Kidney epithelial cell (primary cell): ENCODE measurements at places on chromosomes 2 and 18.

- DNase-seq: no peak
Measured at GRCh38 chr2:205022841-205023240, 477.6 kb downstream of the PARD3B start.

- no peak for DNase-seq
Measured at GRCh38 chr18:53387581-53387980, 836.9 kb downstream of the MBD2 start.

DNA sequence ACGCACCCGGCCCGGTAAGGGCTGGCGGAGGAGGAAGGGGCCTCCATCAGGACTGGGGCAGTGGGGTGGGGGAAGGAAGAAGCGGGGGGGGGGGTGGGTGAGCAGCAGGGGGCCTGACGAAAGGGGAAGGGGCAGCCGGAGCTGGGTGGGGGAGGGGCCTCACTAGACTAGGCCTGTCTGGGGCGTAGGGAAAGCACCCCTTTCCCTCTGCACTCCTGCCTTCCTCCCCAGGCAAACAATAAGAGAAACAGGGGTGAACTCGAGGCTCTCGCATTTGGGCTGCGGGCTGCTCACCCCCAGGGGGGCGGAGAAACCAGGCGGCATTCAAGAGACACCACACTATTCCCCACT, 82.7 kb upstream of the POMC start:
- DNase-seq: no peak

- no peak for DNase-seq
Measured at GRCh38 chr18:75070235-75070624, 138.7 kb downstream of the PTGR3 start.

GRCh38 chr2:12669036-12669435, 47.7 kb upstream of the TRIB2 start:
- DNase-seq: no peak

DNA sequence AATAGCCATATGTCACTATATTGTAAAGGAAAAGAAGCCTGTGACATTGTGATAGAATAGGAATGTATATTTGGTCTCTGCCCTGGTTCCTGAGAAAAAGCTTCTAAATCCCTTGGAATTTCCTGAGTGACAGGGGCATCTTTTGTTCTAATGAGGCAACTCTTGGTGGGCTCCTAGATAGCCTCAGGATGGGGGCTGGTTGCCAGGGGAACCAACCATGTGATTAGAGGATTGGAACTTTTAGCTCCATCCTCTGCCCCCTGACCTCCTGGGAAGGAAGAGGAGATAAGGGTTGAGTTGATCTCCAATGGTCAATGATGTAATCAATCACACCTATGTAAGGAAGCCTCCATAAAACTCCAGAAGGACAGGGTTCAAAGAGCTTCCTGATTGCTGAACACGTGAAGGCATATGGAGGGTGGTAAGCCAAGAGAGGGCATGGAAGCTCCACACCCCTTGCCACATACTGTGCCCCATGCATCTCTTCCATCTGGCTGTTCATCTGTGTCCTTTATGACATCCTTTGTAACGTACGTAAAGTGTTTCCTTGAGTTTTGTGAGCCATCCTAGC, 2.9 kb upstream of the ME2 start:
- no peak for DNase-seq

GRCh38 chr2:197838036-197838435, 33.6 kb downstream of the PLCL1 start:
- no peak for DNase-seq

DNA sequence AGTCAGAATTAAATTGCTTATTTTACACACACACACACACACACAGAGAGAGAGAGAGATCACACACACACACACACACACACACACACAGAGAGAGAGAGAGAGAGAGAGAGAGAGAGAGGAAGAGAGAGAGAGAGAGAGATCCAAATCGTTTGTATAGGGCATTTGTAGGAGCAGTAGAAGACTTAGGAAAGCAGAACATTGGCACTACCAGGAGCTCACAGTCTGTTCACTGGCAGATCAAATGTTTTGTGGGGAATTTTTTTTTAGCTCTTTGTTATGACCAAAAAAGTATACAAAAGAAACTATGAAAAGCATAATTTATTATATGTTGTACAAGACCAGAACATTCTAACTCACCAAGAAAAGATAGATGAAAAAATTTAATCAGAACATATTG, 81.8 kb downstream of the MBD5 start:
- DNase-seq: no peak

GRCh38 chr18:50744253-50744652, 75.6 kb downstream of the MRO start:
- no peak for DNase-seq

- DNase-seq: no peak
Measured at GRCh38 chr2:72134408-72134996, 13.2 kb downstream of the CYP26B1 start.

GRCh38 chr2:71715241-71715750, 261.9 kb downstream of the DYSF start:
- no peak for DNase-seq
